ENCODE measurements at places on chromosomes 2 and 18. TPM values are rescaled to one million over a fixed set of nuclear protein-coding genes. Genes with fewer than 3 reads are reported as not detected.

DNA sequence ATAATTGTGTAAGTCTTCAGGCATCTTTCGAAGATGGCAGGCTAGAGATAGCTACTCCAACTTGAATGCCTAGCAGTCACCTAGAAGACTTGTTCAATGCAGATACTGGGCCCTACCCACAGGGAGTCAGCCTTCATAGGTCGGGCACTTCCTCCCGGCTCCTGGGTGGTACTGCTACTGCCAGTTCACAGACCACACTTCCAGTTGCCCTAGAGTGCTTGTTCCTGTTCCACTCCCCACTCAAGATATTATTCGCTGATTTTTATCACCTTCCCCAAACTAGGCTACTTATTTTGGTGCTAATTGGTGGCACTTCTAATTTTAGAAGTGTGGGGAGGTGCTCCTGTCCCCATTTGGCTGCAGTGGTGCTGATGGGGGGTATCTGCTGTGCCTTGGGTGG lies 34.2 kb downstream of the INPP4A start:
- no peaks in the 10 kb centered on the region for H3K27me3 ChIP-seq
- no peaks in the 10 kb centered on the region for H3K36me3 ChIP-seq
- no peak overlapping the region for H3K4me3 ChIP-seq
- no peak overlapping the region for H3K27ac ChIP-seq

GRCh38 chr2:122875091-122875865 lies 1119.8 kb downstream of the TSN start:
- H3K27ac ChIP-seq, result no peak overlapping the region
- no peaks in the 10 kb centered on the region for H3K4me1 ChIP-seq
- no peaks in the 10 kb centered on the region for H3K27me3 ChIP-seq
- no peak for DNase-seq
- no peaks in the 10 kb centered on the region for H3K36me3 ChIP-seq

The SLC9A2 gene
- 4.1 TPM for total RNA-seq

The EDAR gene
- not detected for total RNA-seq

DNA sequence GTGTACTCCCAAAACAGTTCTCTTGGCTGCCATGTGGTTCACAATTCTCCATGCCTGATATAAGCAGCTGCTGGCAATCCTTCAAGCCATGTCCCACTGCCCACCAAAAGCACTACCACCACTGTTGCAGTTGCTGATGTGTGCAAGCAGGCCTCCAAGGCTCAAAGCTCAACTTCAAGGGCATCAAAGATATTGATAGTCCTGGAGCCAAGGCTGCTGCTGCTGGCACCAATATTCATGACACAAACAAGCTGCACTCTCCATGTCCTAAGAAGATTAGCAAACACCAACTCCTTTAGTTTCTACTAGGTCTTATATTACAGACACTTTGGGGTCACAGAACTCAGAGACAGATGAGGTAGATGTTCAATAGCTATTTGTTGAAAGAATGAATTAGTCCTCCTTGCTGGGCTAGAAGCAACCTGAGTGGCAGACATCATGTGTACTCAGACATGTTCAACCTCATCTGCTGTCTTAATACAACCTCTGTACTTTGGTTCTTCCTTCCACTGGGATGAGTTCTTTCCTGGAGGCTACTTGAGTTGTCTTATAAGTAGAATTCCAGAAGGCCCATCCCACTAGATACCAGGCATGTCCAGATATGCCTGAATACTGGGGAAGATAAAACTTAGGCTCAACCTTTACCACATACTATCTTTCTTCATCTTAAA lies 104.5 kb upstream of the UGP2 start:
- H3K4me3 ChIP-seq, result no peak overlapping the region
- no peaks in the 10 kb centered on the region for H3K36me3 ChIP-seq
- no peak overlapping the region for H3K27ac ChIP-seq
- H3K4me1 ChIP-seq, result no peaks in the 10 kb centered on the region
